ENCODE measurements at places on chromosomes 7 and 10.

GRCh38 chr10:8043569-8044306 is 10.8 kb upstream of the GATA3 start:
- H3K27ac ChIP-seq = no peak overlapping the region
- H3K36me3 ChIP-seq = no peaks in the 10 kb centered on the region
- no peak for DNase-seq
- no peak overlapping the region for H3K4me3 ChIP-seq
- H3K27me3 ChIP-seq = peaks cover 28% of the 10 kb centered on the region
- no peaks in the 10 kb centered on the region for H3K4me1 ChIP-seq

DNA sequence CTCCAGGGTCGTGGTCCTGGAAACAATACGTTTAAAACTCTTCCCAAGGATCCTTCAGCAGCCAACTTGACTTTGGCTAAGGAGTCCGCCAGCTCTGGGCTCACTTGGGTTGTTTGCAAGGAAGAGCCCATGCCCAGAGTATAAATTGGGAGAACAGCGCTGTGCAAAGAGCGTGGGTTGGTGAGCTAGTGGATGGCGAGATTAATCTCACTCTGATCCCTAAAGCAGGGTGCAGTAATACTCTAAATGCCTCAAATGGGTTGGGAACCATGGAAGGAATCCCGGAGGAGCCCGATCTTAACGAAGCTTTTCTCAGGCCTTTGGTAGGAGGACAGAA is 495 bp upstream of the SDHAF3 start:
- H3K4me3 ChIP-seq = peak overlapping the region; percentile 58
- no peaks in the 10 kb centered on the region for H3K4me1 ChIP-seq
- H3K27ac ChIP-seq = peak overlapping the region; percentile 65
- DNase-seq = no peak
- no peaks in the 10 kb centered on the region for H3K27me3 ChIP-seq
- no peaks in the 10 kb centered on the region for H3K36me3 ChIP-seq

DNA sequence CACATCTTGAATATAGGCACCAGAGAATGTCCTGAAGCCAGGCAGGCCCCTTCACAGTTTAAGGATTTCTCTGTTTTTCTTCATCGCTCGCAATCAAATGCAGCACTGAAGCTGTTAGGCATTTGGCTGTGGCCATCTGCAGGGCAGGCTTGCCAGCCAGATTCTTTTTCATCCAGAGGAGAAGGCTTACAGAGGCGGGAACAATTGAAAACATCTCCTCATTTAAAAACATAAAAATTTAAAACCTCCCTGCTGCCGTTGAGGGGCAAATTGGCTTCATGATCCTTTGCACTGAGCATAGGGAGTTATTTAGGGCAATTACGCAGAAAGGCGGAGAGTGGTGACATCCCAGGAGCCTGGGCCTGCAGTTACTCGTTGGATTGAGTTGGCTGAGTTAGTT is 500.0 kb downstream of the TYW1 start:
- DNase-seq = no peak
- H3K36me3 ChIP-seq = no peaks in the 10 kb centered on the region
- no peak overlapping the region for H3K27ac ChIP-seq
- no peak overlapping the region for H3K4me3 ChIP-seq

GRCh38 chr7:11689096-11689495 is 142.9 kb downstream of the THSD7A start:
- DNase-seq = no peak
- H3K27me3 ChIP-seq = no peaks in the 10 kb centered on the region
- H3K27ac ChIP-seq = no peak overlapping the region
- no peaks in the 10 kb centered on the region for H3K4me1 ChIP-seq
- no peak overlapping the region for H3K4me3 ChIP-seq

- H3K4me1 ChIP-seq = no peaks in the 10 kb centered on the region
- DNase-seq = no peak
- H3K36me3 ChIP-seq = no peaks in the 10 kb centered on the region
- no peaks in the 10 kb centered on the region for H3K27me3 ChIP-seq
These were observed 12.5 kb downstream of the STAG3 start for GRCh38 chr7:100190048-100190711.

DNA sequence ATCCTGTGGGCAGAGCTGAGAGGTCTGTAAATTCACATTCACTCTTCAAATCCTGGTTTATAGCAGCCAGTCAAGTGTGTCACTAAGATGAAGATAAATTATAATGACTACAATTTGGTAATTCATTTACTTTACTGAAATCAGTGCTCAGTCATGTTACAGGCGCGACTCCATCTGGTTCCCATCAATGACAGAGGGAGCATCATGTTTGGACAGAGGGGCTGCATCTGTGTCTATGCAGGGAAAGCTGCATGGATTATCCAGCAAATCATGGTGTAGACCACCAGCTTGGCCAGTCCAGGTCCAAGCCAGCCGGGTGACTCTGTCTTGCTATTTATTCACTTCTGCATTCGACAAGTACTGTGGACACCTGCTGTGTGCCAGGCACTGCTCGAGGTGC is 214.1 kb upstream of the ZNF32 start:
- peak overlapping the region; percentile 77 for H3K27ac ChIP-seq
- no peaks in the 10 kb centered on the region for H3K36me3 ChIP-seq
- H3K4me3 ChIP-seq = no peak overlapping the region
- DNase-seq = no peak
- H3K4me1 ChIP-seq = peaks cover 25% of the 10 kb centered on the region

DNA sequence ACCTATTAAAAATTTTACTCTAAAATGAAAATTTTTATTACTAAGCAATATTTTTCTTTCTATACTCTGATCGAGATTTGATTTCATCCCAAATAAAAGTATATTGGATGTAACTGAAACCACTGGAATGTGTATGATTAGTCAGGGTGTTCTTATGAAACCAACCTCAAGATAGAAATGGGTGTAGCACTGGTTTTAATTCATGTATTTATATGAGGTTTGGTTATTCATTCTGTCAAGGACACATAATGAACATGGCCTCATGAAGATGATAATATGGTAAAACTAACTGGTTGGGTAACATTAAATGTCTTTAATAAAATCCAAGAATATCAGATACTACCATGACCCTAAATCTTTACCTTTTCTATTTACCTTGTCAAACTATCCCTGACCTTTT is 197.7 kb downstream of the SEMA3A start:
- H3K36me3 ChIP-seq = no peaks in the 10 kb centered on the region
- H3K4me1 ChIP-seq = no peaks in the 10 kb centered on the region

DNA sequence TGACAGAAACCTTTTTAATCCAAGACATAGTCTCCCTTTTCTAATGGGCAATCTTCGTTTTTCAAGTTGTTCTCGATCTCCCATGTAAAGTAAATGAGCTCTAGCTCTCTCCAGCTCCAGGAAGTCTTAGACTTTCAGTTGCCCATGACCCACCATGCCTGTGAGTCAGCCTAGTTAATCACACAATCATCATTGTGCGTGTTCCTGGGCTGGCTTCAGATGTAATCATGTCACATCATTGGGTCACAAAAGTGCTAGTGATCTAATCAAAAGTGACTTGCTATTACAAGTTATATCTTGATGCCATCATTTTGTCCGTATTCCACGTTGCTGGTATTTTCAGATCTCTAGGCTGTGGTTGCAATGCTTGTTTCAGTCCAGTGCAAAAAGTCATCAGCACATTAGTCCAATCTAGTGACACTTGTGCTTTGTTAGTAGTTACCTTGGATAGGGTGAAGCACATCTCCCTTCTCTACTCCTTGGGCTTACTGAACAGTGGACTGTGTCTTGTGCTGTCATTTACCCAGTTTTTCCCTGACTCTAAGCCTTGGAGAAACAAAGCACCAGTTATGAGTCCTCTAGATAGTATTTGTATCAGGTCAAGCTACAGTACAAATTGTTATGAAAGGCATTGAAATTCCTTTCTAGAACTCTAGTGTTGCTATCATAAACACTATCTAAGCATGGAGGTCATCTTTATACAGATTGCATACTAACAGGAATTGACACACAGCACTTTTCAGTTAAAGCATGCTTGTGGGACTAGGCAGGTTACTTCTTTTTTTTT is 316.6 kb downstream of the GFRA1 start:
- no peaks in the 10 kb centered on the region for H3K36me3 ChIP-seq
- H3K4me1 ChIP-seq = peaks cover 3% of the 10 kb centered on the region
- H3K4me3 ChIP-seq = no peak overlapping the region
- H3K27me3 ChIP-seq = no peaks in the 10 kb centered on the region
- no peak for DNase-seq
- H3K27ac ChIP-seq = no peak overlapping the region
